ENCODE measurements at places on chromosomes 12 and 14.

DNA sequence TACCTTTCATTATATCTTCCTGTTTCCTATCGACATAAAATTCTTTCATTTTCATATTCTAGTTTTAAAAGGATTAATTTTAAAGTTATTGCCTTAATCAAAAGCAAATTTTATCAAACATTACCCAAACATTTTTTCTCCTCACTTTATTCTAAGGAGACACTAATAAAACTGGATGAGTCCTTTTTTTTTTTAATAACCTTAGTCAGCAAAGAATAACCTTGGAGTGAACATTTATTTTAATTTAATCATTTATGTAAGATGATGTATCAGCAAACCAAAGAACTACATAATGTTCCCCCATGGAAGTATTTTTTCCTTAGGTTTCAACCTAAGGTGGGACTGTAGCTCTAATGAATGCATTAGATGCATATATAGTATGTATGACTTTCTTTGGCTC is 83.9 kb downstream of the RAD52 start:
- DNase-seq = no peak

- no peak for DNase-seq
Measured at GRCh38 chr12:77189458-77189857, 124.1 kb upstream of the E2F7 start.

DNA sequence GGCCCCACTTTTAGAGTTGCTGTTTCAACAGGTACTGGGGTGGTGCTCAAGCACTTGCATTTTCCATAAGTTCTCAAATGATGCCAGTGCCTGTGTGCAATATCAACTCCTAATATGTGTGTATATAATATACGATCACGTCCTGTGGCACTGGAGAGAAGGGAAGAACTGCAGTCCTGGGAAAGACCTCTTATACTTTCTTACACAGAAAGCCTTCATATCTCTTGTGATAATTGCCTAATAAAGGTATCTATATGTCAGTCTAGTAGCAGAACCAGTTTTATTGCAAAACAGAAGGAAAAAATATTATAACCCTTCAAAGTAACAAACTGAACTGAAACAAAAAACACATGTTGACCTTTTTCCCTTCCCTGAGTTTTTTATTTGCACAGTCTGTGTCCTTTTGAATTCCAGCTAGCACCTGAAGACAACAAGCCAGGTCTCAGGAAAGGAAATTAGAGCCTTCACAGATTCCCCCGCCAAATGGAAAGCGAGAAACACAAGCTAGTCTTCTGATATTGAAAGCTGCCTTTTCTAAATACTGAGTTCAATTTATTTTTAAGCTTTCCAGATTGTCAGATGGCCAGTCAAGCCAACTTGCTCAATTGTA is 44.4 kb downstream of the IGF1 start:
- DNase-seq = no peak

DNA sequence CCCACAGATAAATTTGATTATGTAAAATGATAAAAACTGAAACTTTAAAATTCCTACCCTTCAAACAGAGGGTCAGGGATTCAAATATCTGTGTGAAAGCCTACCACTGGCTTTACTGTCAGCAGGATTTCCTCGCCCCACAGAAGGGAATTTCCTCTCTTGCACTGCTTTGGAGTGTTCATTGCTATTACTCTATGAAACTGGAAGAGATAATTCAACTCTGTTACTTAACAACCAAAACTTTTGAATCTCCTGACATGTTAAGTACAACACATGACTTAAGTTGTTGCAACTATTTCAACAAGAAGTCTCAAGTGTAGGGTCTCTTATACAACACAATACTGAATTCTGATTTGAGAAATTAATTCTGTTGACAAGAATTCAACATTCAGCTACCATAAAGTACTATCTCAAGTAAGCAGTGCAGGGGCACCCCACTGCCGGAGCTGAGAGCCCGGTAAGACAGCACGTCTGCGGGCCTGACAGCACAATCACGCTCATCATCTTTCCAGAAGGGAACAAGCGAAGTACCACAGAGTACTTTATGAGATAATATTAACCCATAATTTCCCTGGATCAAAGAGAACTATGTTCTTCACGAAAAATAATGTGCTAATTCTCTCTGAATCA is 22.9 kb downstream of the DICER1 start:
- no peak for DNase-seq

DNA sequence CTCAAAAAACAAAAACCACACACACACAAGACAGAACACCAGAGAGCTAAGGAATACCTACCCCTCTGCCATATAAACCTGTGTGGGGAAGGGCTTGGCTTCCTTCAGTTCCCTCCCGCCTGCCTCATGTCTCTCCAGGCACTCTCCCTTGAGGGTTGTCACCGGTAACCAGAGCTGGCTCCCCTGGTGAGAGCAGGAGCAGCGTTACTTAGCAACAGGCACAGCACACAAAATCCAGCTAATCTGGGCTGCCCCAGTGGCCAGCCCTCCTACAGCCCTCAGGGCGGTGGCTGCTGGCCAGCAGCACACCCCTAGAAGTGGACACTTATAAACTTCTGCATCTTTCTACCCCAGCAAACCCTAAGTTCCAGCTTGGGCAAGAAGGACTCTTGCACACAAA is 21.6 kb upstream of the NR4A1 start:
- DNase-seq = no peak

- DNase-seq = no peak
Measured at GRCh38 chr12:45354399-45354798, 138.5 kb downstream of the ANO6 start.

DNA sequence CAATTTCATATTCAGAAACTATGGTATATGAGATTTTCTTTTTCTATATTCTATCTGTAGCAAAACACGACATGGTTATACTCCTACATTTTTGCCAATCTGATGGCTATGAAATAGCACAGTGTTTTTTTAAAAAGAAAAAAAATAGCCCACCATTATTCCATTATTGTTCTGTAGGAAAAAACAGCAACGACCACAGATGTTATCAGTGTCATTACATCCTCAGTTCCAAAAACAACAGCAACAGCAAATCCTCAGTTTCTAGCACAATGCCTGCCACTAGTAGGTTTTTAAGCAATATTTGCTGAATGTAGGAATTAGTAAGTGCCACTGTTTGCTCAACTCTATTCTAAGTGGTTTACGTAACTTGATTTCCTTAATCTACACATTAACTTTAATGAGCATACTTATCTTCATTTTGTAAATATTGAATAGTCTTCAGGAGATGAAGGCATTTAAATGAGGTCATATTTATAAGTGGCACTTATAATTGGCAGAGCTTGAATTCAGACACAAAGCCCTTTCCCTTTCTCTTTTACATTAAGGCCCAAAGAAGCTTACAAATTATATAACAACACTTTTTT is 8.3 kb downstream of the RNASE6 start:
- no peak for DNase-seq

Measured in HCT116 (cell line).